ENCODE measurements at places on chromosomes 6 and 20.

DNA sequence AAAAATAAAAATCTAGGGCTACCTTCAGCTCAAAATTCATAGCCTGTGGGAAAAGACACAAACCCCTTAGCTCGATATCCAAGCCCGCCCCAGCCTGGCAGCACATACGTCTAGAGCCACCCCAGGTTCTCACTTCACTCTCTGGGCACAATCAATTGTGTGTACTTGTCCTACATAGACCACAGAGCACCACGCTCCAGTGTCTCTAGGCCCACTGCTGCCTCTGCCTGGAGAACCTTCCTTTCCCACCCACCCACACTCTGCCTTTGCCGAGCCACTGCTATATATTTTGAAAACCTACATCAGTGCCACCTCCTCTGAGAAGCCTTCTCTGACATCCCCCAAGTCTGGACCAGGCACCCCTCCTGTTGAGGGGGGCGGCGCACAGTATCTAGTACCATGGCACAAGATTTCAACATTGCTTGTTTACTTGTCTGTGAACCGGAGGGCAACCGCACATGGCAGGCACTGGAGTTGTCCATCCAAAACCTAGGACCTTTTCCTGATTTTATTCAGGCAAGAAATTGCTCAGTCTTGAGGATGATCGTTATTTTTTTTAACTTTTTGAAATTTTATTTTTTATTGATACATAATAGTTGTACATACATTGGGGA lies 141.5 kb downstream of the UNC5CL start:
- no peak for DNase-seq

GRCh38 chr6:153590411-153590810 lies 448.6 kb upstream of the OPRM1 start:
- DNase-seq = no peak

GRCh38 chr6:35146453-35146852 lies 5.3 kb upstream of the TCP11 start:
- DNase-seq = peak; percentile 65

DNA sequence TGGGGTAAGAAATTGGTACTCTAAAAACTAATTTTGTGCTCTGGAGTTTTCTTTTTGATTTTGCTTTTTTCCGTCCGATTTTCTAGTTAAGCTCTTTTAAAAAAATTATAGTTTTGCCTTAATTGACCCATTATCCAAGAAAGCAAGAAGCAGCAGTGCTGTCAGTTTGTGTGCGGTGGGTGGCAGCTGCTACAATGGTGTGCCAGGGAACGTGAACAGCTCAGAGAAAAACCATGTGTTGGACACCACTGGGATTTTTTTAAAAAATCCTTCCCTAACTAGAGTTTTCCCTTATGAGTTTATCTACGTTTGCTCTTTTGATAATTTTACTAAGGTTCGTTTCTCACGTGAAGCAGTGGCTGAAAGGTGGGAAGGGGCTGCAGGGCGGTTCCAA lies 8.0 kb downstream of the MAP3K5 start:
- DNase-seq = no peak

DNA sequence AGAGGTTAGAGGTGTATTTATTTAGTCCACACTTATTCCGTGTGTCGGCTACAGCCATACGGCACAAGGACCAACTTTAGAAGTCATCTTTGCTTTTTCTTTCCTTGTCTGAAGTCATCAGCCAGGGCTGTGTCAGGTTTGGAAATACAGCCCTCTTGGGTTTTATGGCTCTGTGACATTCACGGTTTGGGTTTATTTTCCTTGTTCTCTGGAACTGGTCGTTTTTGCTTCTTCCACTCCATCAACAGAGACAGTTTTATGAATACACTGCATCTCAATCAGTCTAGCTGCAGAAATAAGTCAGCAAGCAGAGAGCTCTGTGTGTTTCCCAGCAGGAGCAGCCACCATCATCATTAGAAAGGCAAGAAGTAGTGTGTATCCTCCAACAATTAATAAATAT lies 132.5 kb downstream of the TBC1D7 start:
- DNase-seq = no peak

DNA sequence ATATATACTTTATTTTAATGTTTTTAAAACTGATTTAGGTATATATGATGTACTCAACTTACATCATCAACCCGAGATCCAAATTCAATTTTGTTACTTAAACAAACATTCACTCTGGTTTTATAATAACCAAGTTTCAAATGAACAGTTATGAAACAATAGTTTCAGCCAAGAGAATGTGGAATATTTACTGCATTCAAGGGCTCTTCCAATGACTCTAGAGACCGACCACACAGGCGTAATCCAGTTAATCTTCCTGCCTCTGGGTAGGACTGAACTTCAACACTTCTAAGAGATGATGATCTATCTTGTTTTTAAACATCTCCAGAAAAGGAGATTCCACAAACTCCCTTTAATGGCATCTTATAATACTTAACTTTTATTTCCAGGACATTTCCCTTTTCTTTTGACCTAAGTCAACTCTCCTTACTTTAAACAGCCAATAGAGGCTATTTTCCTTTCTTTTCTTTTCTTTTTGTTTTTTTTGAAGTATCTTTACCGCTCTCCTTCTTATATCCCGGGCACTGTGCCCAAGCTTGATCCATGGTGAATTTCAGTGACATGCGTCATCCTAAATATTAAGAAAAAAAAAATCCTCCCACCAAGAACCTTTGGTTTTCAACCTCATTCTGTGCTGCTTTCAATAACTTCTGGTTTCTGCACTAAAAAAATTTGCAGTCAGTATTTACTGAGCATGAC lies 110.1 kb downstream of the KIF13A start:
- DNase-seq = peak; percentile 83

DNA sequence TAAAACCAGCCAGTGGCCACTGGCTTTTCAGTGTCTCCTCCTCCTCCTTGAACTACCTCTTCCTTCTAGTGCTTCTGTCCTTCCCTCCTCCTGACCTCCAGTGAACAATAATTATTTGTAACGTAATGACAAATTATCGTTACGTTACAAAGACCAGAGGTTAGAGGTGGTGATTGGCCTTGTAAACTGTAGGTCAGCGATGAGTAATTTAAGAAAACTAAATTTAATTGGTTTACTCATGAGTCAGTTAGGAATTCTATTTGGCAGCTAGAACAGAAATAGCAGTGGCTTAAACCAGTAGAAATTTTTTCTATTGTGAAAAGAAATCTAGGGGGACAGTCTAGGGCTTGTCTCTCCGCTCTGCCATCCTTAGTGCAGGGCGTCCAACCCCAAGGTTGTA lies 38.8 kb downstream of the PPARD start:
- peak; percentile 66 for DNase-seq
